Activated CD8-positive, alpha-beta memory T cell treated with anti-CD3 and anti-CD28 coated beads, Interleukin-2, amount 50 U/mL, for 48 hours (primary cell): ENCODE measurements at places on chromosomes 2 and 18.

DNA sequence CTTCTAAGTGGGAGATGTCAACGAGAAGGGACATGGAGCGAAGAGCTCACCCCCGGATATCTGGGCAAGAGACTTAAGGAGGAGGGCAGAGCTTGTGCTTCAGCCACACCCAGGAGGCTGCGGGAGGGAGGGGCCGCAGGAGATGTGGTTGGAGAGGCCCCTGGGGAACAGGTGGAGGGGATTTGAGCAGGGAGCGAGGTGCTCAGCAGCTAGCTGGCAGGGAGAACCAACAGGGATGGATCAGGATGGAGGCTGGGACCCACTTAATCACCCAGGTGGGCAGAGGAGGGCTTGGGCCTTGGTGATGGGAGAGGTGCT is 78.3 kb downstream of the MBP start:
- DNase-seq: no peak

GRCh38 chr2:231545105-231545902 is 15.1 kb upstream of the NMUR1 start:
- DNase-seq: peak; percentile 80

- peak; percentile 78 for DNase-seq
Observed at GRCh38 chr2:65299246-65299645, 71.6 kb downstream of the ACTR2 start.

- DNase-seq: no peak
Observed at GRCh38 chr2:72367530-72368225, 220.0 kb upstream of the CYP26B1 start.

DNA sequence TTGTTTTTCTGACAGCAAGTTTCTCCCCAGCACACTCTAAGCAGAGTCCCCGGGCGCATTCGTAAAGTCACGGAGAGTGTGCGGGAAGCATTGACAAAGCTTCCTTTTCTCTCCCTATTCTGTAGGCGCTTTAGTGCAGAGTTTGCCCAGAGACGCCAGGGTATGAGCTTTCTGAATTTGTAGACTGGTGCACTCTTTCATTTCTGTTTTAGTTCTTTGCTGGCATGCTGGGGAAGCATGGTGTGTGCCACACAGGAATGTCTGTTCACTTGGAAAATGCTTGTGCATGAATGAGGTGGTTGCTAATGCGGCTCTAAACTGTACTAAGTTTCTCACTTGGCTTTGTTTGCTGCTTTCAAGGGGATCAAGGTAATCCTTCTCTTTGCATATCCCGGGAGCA is 102.6 kb downstream of the RTN4 start:
- no peak for DNase-seq

GRCh38 chr2:180607514-180608049 is 372.8 kb upstream of the UBE2E3 start:
- DNase-seq: no peak

- DNase-seq: no peak
Observed at GRCh38 chr18:29648891-29649290, 1393.7 kb downstream of the DSC3 start.

DNA sequence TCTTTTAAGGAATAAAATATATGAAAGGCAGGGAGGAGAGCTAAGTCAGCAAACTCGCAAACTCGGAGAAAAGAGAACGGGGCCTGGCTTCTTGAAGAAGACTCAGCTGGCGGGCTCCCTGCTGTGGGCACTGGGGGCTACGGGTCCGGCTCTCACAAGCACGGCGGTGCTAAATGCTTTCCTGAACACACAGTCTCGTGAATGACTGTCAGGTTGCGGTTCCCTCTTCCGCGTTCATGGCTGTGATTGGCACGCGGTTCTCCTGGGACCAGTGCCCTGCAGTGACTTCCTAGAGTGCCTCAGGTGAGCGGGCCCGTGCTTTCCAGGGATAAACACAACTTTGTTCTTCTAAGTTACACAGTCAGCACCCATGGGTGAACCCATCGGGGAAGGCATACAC is 208.4 kb downstream of the HDAC4 start:
- peak; percentile 48 for DNase-seq

DNA sequence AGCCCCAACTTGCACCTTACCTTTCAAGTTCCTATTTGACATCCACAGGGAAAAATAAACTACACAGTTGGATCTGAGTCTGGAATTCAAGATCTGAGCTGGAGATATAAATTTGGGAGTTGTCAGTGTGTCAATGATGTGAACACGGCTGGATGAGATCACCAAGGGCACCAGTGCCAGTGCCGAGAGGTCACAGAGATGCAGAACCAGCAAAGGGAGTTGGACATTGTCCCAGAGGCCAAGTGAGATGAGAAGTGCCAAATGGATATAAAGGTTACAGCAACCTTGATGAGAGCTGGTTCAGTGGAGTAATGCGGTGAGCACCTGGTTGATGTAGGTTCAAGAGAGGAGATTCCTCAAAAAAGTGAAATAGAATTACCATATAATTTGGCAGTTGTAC is 24.8 kb downstream of the LRRFIP1 start:
- no peak for DNase-seq

GRCh38 chr2:239359196-239359912 is 41.5 kb downstream of the HDAC4 start:
- DNase-seq: no peak

GRCh38 chr2:49830846-49831245 is 676.5 kb upstream of the FSHR start:
- DNase-seq: no peak

GRCh38 chr2:19819097-19820065 is 82.4 kb downstream of the TTC32 start:
- DNase-seq: no peak

DNA sequence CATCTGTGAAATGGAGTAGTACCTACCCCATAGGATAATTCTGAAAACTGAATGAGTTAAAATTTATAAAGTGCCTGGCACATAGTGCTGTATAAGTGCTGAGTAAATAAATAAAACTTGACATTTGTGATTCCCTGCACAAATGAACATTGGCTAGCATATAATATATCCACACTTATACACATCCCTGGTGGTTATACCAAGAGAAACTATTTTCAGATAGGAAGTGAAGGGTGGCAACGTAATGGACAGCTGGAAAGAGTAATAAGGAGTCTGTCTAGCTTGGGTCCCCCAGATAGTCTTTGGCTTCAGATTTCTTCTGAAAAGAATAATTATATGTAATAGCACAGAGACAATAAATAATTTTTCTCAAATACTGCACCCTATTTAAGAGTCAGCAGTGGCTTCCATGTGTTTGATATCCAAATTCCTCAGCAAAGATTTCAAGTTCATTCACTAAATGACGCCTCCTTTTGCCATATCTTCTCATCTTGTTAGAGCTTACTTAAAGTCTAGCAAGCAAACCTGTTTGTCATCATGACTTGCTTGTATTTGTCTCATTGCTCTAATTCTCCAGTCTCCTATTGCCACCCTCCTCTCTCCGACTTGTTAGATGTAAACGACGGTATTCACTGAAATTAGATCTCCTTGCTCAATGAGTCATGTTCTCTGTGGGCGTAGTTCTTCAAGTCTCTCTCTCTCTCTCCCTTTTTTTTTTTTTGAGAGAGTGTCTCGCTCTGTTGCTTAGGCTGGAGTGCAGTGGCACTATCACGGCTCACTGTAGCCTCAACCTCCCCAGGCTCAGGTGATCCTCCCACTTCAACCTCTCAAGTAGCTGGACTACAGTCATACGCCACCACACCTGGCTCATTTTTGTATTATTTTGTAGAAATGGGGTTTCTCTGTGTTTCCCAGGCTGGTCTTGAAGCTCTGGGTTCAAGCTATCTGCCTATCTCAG is 8.7 kb upstream of the ADGRF3 start:
- DNase-seq: no peak

DNA sequence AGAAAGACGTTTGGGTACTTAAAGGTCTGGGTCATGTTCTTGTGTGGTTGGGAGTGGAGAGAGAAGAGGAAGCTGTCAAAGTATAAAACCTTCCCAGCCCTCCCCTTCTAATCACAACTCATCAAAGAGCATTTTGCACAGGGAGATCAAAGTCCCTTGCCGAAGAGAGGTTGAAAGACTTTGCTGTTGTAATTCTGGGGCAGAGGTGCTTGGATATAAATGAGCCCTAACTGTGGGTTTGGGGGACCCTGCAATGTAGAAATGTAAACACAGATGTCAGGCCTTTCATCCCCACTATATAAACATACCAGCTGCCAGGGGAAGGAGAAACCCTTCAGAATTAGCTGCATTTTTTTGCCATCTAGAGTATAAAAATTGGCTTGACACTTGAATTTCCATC is 182.1 kb downstream of the ETAA1 start:
- no peak for DNase-seq

- no peak for DNase-seq
Observed at GRCh38 chr2:91974401-91975129, 2896.7 kb upstream of the TEKT4 start.

DNA sequence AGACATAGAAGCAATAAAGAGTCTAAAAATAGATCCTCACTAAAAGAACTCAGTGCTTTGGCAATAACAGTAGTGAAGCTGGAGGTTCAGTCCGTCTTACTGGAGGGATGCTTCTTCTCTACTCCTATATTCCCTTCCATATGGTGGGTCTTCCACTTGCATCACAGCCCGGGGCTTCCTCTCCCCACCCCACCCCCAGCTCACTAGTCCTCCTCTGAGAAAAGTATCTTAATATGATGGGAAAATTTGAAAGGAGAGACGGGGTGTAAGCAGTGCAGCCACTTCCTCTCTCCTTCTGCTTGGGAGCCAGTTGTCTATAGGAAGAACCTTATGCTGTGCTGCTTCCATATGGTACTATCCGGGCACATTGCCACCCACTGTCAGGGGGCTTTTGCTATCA is 57.2 kb upstream of the SPOPL start:
- DNase-seq: no peak

GRCh38 chr18:74921057-74921820 is 287.7 kb downstream of the PTGR3 start:
- no peak for DNase-seq

GRCh38 chr2:236939271-236939670 is 146.4 kb upstream of the COPS8 start:
- DNase-seq: no peak

GRCh38 chr18:79506191-79507075 is 110.7 kb downstream of the NFATC1 start:
- DNase-seq: peak; percentile 50

DNA sequence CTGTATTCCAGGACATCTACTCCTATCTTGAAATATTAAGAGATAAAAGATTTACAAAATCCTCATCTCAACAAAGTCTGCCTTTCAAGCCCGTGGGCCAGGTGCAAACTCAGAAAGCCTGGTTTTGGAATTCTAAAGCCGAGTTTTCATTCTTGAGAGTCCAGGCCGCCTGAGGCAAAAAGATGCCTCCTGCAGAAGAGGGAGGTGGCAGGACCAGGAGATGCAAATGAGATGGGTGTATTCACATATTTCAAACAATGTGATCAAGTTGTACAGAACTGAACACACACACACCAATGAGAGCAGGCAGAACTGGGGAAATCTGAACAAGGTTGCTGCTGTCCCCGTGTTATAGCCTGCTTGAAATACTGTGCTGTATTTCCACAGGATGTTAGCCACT is 7.7 kb upstream of the HS6ST1 start:
- no peak for DNase-seq

GRCh38 chr18:35215026-35215425 is 25.8 kb upstream of the ZNF397 start:
- no peak for DNase-seq

DNA sequence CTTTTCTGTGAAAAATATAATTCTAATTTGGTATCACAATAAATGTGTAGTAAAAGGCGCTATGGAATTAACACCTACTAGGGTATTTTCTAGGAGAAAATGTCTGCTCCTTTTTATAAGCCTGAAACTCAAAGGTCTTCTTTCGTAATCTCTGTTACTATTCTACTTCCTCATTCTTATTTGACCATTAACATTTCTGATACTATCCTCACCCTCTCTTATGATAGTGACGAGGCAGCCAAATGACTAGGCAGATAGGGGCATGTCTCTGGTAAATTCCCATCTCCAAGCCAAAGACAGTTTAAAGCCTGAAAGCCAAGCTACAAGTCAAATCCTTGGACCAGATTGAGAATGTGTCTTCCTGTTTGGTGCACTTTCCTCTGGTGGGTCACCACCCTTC is 251.7 kb downstream of the LRRTM4 start:
- no peak for DNase-seq

- no peak for DNase-seq
Observed at GRCh38 chr2:188410504-188411235, 119.0 kb downstream of the GULP1 start.

DNA sequence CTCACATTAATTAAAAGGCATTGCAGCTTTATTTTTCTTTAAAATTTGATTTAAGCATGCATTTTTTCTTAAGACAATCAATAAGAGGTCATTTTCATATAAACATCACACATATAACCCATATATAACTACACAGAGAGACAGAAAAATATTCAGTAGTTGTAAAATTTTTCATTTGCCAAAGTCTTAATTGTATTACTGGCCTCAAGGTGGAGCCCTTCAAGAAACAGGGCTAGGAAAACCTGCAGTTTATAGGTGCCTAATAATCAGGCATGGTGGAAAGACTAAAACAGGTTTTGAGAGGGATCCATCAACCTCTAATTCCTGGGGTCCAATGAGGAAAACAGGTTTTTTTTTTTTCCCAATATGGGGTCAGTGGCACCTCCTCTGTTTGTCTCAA is 71.3 kb upstream of the ZNF804A start:
- no peak for DNase-seq

DNA sequence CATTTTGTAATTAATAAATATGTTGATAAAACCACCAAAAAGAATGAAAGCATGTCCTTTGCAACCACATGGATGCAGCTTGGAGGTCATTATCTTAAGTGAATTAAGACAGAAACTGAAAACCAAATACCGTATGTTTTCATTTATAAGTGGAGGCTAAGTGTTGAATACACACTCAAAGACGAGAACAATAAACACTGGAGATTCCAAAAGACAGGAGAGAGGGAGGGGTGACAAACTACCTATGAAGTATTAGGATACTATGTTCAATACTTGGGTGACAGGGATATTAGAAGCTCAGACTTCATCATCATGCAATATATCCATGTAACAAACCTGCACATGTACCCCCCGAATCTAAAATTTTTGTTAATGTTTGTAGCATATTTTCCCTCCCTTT is 7.0 kb downstream of the ERLEC1 start:
- DNase-seq: no peak

DNA sequence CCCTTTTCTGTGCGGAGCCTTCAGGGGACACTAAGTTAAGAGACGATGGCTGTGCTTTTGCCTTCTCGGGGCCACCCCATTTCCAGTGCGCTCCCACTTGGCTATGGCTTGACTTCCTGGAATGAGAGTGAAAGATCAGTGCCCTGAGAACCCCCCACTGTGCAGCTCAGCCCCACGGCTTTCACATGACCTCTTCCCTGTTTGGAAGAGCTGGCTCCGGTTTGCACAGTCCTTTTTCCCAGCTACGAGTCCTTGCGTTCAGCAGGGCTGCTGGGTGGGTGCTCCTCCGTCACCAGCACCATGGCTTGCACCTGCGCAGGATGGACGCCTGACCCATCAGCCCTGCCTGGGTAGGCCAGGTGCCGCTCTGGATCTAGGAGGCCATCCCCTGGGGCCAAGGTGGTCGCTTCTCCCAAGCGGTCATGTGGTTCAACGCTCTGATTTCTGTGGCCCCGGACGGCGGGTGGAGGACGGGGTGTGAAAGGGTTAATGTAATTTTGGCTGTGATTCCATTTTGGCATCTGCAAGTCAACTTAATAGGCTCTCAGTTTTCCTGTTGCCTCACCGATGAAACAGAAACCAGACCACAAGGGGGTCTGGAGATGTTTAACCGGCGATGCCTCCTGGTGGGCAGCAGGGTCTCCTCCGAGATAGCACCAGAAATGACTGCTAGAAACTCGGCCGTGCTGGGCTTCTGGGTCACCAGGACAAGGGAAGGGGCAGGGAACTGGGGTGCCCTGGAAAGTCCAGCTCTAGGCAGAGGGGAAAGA is 113.1 kb upstream of the HAAO start:
- no peak for DNase-seq

GRCh38 chr2:10654069-10654468 is 35.7 kb downstream of the NOL10 start:
- peak; percentile 64 for DNase-seq
